ENCODE measurements at places on chromosomes 12 and 14.

DNA sequence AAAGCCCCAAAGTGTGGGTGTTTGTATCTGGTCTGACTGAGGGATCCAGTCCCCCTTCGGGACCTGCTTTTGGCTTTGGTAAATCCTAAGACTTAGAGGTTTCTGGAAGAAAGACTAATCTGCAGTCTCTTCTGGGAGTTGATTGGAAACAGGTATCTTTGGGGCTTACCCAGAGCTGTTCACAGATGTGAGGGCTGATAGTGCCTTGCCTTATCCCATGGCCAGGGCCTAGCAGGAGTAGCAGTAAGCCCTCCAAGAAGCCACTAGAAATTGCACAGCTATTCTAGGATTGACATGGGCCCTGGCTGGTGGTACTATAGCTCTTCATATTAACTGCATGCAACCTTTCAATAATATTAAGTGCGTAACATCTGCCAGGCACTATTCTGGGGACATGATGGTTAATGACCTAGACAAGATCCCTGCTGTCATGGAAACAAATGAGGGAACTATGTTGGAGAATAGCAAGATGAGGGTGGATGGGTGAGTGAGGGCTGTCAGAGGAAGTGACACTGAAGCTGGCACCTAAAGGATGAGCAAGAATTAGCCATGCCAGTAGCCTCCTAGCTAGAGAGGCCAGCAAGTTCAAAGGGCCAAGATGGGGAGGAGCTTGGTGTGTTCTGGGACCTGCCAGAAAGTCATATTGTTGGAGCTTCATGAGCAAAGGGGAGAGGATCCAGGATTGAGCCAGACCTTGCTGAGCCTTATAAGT, 71.7 kb downstream of the CRADD start:
- no peak for DNase-seq

DNA sequence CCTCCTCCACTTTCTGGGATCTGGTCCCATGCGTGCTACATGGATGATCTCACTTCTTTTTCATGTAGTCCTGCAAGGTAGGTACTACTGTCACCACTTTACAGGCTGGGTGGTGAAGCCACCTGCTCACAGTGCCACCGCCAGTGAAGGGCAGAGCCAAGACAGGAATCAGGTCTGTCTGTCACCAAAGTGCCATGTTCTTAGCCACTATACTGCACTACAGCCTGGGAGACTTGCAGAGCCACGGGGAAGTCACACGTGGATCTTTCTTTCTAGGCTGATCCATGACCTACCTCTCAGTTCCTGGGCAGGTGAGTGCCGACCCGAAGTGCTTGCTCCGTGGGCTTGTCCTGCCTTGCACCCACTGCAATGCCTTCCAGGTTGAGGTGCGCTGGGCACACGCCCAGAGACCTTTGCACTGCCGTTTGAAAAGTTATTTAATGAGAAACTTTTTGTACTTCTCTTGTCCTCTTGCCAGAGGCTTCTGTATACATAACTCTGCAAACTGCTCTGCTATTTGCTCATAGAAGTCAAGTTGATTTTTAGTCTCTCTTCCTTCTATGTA, 19.7 kb upstream of the CLMN start:
- DNase-seq: no peak

DNA sequence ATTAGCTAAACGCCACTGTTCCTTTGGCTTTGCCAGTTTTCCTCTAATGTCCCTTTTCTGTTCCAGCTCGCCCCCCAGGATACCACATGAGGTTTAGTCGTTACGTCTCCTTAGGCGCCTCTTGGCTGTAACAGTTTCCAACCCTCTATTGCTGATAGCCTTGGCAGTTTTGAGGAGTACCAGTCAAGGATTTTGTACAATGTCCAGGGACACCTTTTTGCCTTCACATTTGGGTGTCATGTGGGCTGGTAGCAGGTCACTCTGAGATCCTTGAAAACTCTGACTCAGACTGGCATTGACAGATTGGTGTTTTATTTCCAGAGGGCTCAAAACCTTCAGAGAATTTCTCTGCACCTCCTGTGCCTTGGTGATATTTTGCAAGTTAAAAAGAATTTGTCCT, 14.1 kb downstream of the SH2B3 start:
- no peak for DNase-seq

DNA sequence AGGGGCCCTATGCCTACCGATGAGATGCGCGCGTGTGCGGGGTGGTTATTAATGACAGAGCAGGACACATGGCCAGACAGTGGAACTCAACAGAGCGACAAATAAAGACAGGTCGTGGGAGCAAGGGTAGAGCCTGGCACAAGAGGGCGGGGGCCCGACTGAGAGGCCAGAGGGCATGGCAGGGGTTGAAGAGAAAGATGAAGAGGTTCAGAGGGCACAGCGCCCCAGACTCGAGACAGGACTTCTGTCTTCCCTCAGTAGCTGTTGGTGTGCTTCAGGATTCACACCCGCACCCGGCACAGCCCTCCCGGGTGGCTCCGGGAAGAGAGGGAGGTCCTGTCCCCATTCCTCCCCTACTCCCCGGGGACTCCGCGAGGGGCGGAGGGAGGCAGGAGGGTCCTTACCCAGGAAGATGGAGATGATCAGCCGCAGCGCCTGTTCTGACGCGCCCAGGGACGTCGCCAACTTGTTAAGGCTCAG, 366 bp downstream of the LPCAT3 start:
- no peak for DNase-seq
